ENCODE measurements at places on chromosomes 16 and 17.

- DNase-seq = no peak
These were observed 52.8 kb upstream of the GNG13 start for GRCh38 chr16:853306-853705.

DNA sequence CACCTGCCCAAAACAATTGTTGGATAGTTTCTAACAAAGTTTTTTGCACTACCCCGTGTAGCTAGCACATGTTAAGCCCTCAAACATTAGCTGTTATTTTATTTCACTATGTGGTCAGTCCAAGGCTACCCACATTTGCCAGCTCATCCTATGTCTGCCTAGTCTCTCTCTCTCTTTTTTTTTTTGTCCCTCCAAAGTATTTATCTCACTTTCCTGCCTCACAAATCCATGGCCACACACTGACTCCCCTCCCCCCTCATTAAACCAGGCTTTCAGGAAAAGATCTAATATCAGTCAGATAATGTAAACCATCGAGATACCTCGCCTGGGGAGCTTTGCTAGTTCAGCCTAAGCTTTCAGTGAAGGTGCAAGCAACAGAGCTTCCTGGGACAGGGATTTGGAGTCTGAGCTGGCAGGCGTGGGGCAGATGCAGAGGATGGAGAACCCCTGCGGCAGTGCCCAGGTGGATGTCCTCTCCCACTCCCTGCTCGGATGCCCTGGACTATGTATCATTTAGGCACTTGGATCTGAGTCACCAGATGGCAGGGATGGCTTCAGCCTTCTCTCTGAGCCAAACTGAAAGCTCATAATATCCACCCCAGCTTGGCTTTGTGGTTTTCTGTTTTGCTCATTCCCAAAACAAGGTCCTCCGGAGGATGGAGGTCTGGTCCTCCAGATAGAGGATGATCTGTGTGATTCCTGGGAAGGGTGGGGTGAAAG, 73.7 kb upstream of the FOXF1 start:
- DNase-seq = no peak

DNA sequence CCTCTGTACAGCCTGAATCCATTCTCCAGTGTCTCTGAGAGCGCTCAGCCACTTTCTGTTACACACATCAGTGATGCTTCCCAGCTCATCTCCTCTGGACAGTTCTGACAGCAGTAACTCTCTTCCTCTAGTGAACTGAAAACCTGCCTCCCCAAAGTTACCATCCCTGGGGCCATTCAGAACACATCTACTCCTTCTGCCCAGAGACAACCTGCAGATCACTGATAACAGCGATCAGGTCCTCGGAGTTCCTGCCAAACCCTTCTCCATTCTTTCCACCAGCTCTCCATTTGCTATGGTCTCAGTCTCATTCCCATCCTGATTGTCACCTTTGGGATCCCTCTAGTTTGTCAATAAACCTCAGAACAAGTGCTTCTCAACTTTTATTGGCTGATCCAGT, 7.3 kb downstream of the ZZEF1 start:
- no peak for DNase-seq

- peak; percentile 43 for DNase-seq
These were observed 14.0 kb downstream of the FMNL1 start for GRCh38 chr17:45235416-45236281.

DNA sequence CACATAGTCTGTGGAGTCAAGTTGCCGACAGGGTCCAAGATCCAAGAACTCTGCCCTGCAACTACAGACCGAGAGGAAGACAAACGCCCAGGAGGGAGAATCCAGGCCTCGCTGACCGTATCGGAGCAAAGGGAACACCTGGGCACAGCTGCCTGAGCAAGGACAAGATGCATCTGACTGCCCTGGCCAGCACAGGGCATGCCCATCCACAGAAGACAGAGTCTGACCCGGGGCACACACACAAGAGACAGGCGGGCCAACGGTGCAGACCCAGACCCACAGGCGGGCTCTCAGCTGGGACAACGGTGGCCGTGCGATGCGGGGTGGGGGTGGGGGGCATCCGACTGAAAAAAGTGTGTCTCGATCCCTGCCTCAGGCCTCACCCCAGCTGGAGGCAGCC, 6.2 kb downstream of the RAB40B start:
- DNase-seq = no peak

GRCh38 chr16:2713985-2714774, 5.8 kb downstream of the PRSS27 start:
- DNase-seq = no peak

DNA sequence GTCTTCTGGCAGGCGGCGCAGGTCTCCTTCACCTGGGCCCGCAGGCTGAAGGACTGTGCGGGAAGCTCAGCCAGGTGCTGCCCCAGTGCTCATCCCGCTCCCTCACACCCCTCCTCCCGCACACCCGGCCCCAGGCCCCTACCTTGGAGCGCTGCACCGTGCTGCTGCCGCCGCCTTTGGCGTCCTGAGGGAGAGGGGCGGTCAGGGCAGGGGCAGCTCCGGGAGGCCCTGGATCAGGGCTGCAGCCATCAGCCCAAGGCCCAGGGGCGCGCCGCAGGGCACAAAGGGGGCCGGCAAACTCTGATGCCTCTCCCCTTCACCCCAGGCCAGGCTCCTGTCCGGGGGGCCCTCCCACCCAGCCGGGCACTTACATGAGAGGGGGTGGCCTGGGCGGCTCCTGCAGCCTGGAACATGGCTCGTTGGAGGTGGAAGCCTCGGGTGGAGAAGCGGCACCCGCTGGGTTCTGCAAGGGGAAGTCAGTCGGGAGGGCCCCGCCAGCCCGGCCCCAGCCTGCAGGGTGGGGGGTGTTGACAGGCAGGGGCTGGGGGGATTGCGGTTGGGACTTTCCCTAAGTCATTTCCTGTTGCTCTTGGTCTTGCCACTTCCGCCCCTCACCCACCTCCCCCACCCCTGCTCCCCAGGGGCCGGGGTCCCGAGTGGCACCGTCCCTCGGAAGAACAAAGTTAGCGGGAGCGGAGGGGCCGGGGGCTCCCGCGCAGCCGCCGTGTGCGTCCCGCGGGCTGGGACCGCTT, 863 bp downstream of the LIMD2 start:
- DNase-seq = peak; percentile 7

DNA sequence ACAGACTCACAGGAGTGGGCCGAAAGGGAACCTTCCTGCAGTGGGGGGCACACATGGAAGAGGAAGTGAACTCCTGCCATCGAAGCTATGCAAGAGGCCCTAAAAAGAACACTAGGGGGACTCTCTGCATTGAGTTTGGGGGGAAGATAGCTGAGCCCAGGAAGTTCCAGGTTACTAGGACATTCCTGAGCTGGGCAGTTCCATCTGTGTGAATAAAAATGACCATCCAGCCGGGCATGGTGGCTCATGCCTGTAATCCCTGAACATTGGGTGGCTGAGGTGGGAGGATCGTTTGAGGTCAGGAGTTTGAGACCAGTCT, 211.8 kb downstream of the ZNF423 start:
- no peak for DNase-seq

DNA sequence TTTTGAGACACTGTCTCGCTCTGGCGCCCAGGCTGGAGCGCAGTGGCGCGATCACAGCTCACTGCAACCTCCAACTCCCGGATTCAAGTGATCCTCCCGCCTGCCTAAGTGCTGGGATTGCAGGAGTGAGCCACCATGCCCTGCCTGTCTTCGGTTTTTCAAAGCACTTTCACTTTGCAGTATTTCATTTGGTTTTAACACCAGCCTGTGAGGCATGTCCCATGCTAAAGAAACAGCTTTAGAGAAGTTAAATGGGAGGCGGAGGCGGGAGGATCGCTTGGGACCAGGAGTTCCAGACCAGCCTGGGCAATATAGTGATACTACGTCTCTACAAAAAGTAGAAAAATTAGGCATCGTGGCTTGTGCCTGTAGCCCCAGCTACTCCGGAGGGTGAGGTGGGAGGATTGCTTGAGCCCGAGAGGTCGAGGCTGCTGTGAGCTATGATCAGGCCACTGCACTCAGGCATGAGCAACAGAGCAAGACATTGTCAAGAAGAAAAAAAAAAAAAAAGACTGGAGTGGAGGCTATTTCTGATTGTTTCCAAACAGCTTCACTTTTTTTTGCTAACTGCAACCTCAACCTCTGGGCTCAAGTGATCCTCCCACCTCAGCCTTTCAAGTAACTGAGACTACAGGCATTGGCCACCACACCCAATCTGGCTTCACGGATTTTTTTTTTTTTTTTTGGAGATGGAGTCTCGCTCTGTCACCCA, 1.3 kb downstream of the METTL23 start:
- no peak for DNase-seq

DNA sequence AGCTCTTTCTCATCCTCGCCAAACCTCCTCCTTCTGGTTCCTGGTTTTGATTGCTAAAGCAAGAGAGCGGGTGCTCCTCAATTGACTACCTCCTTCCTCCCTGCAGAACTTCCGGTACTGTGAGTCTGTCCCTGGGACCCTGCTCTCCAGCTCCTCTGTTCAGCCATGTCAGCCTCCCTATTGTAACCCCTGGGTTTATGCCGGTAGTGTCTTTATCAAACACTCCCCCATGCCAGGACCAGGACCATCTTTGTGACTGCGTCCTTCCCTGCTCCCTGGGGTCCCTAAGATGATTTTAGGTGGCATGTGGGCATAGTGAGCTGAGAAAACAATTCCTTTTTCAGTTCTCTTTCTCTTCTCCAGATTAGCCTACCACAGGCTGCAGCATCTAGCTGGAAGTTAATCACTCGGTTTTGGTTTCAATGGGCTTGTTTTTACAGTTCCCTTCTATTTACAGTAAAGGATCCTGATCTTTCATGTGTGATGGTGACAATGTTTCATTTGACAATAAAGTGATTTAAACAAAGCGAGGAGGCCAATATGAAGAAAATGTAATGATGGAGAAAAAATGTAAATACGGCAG, 27.7 kb upstream of the IL21R start:
- no peak for DNase-seq

DNA sequence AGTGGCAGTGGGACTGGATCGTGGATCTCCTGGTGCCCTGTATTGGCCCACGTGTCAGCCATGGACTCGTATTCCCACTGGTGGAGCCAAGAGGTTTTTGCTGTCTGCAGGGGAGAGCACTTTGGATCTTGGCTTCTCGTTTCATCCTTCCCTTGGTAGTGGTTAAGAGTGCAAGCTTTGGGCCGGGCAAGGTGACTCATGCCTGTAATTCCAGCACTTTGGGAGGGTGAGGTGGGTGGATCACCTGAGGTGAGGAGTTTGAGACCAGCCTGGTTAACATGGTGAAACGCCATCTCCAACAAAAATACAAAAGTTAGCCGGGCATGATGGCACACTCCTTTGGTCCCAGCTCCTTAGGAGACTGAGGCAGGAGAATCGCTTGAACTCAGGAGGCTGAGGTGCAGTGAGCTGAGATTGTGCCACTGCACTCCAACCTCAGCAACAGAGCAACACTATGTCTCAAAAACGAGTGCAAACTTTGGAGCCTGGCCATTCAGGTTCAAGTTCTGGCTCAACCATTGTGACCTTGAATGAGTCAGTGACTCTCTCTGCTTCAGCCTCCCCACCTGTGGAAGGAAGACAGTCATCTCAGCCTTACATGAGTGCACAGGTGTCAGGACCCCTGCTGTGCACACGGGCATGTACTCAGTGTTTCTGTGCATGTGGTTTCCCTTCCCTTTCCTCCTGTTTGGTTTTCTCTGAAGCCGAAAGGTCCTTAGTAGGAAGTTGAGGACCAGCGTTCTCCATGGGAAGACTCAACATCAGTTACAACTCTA, 57.4 kb downstream of the PLCG2 start:
- no peak for DNase-seq

- no peak for DNase-seq
These were observed 43.5 kb downstream of the VPS35L start for GRCh38 chr16:19598805-19599510.

- no peak for DNase-seq
These were observed 12.8 kb upstream of the ZFP90 start for GRCh38 chr16:68526143-68526781.

DNA sequence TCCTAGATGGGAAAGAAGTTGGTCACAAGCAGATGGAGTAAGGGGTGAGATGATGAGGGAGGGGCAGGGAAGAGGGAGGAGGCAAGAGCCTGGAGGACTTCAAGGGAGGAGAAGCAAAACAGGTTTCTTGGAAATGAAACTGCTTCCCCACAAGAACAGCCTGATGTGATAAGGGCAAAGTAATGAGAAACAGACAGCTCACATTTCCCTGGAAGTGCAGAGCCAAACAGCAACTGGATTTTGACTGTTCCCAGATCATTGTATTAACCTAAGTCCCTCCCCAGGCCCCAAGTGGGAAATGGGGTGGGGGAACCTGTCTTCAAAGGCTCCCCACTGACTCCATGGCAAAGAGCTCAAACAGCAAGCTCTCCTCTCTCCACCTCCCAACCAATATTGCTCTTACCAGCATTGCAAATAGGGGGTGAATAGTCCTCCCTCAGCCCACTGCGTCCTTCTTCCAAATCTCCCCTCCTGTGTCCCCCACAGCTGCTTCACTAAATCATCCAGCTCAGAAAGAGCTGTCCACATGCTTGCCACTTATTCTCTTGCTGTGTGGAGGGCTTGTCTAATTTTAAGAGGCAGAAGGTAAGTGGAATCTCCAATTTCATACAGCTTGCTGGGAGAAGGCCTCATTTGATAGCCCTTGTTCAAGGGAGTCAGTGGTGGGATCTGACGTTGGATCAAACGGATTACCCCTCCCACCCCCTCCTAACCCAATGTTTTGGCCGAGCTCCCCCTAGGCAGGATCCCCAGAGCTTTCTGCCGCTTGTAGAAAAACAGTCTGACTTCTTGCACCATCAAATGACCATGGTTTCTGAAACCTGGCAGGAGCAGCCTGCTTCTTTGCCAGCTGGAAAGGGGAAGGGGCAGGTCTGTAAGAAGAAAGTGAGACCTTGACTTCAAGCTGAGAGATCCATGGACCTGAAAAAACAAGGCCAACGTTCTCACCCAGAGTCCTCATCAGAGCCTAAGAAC, 56.3 kb upstream of the SMIM36 start:
- DNase-seq = no peak

DNA sequence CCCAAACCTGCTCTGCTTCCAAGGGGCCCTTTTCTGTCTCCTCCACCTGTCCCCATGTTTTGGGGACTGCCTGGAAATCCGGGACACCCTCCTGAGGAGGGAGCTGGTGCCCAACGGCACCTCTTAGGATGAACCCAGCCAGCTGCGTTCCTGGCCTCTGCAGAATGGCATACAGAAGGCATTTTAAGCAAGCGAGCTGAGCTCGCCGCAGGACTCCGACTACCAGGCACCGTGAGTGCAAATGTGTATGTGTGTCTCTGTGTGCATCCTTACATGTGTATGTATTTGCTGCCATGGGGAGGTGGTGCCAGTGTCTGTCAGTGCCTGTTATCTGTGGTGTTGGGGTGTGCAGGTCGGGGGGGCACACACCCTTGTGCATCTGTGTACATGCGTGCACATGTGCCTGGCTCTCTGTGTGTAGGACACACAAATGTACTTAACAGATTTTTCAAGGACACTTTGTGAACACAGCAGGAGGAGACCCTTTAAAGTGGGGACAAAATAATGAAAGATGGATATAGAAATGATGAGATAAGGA, 39.3 kb downstream of the ABAT start:
- peak; percentile 42 for DNase-seq

Measured in SHP77 (cell line).